GM18507 (cell line): ENCODE measurements at places on chromosomes 5 and 9.
A peak's percentile ranks its signal among the peaks of the same experiment; 100 is the strongest.

DNA sequence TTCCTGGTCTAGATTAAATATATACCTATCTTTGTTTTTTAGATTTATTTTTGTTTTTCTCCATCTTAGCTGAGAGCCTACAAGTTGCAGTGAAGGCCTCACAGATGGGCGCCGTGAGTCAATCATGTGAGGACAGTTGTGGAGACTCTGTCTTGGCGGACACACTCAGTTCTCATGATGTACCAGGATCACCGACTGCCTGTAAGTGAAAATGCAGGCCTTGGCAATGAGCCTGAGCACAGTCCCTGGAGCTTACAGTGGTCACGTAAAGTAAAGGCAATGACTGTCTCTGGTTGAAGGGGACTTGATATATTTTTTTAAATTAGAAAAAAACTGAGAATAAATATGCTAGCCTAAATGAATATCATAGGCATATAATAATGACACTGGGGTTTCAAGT lies 271.9 kb downstream of the ARHGEF28 start:
- no peak for DNase-seq

DNA sequence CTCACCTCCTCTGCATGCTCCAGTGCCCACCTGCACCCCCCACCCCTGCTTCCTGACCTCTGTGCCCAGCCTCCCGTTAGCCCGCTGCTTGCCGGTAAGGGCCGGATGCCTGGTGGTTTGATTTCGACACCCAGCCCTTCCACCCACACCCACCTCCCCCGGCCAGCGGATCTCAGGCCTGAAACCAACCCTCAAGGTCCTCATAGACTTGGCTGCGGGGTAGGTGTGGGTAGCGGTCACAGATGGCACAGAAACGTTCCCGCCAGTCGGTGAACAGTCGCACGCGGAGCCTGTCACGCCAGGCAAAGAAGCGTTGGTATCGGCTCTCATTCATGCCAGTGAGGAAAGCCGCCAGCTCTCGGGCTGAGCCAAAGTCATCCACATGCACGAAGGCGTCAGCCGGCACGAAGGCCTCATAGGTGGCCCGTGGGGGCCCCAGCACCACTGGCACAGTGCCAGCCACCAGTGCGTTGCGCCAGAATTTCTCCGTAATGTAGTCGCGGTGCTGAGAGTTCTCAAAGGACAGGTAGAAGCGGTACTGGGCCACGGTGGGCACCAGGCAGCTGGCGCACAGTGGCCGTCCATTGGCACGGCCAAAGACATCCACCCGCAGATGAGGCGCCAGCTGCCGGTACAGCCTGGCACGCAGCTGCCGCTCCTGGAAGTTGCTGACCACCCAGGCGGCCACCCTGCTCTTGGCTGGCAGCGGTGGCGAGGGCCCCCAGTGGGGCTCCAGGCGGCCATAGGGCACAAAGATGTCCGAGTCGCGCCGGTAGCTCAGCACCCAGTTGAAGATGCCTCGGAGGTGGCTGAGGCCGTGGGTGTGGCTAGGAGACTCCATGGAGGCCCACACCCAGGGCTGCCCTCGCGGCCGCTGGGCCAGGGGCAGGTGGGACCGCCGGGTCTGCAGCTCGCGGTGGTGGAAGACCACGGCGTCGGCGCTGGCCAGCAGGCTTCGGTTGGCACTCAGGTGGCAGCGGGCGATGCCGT lies 1.1 kb downstream of the FUT7 start:
- no peak for DNase-seq

- no peak for DNase-seq
Observed at GRCh38 chr5:146340260-146341081, 1.8 kb downstream of the POU4F3 start.

GRCh38 chr5:16467363-16468219 lies 2.0 kb upstream of the ZNF622 start:
- DNase-seq: no peak

DNA sequence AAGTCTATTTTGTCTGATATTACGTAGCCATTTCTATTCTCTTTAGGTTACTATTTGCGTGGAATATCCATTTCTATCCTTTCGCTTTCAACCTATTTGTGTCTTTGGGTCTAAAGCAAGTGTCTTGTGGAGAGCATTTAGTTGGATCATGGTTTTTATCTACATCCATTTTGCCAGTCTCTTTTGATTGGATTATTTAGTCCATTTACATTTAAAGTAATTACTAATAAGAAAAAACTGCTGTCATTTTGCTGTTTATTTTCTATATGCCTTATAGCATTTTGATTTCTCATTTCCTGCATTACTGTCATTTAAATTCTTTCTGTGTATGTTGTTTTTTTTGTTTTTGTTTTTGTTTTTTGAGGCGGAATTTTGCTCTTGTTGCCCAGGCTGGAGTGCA lies 26.0 kb upstream of the UBQLN1 start:
- DNase-seq: no peak

GRCh38 chr9:134396258-134396742 lies 70.0 kb downstream of the RXRA start:
- DNase-seq: peak; percentile 54

- no peak for DNase-seq
Observed at GRCh38 chr5:153756540-153756939, 266.1 kb downstream of the GRIA1 start.

DNA sequence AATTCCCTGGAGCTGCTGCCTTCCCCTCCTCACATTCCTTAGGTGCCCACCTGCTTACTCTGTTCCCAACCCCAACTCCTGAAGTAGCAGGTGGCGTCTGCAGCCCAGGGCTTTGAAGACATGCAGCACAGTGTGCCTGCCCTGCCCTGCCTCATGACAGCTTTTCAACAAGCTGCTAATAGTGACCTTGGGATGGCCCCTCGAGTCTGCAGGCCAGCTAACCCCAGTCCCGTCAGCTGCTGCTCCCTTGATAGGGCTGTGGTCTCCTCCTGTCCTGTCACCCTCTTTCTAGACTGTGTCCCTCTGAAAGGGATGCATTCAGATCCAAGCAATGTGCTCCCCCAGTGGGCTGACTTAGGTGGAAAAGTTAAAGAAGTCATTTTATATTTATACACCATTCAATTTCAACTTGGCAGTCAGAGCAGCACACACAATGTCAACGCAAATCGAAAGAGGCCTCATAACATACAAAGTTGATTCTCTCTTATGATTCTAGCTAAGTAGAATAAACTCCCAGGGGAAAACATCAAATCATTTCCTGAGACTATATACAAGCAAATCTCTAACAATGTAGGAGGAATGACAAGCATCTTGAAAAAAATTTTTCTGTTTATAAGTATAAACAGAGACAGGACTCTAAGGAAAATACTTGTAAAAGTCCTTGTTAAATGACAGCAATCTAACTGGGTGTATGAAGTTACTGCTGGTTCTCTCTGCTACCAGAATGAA lies 37.9 kb downstream of the ADRB2 start:
- DNase-seq: no peak
